ENCODE measurements at places on chromosomes 4 and X. TPM values are rescaled to one million over a fixed set of nuclear protein-coding genes. Genes with fewer than 3 reads are reported as not detected.

Gene GPR34
- total RNA-seq, result not detected

Gene RADX
- total RNA-seq, result 5.3 TPM

- peaks cover 3% of the 10 kb centered on the region for H3K36me3 ChIP-seq
- no peak overlapping the region for H3K27ac ChIP-seq
- no peaks in the 10 kb centered on the region for H3K27me3 ChIP-seq
Measured at GRCh38 chr4:138275963-138276621, 33.9 kb upstream of the SLC7A11 start.

Gene STIM2
- total RNA-seq, result 27.1 TPM

- peaks cover 10% of the 10 kb centered on the region for H3K36me3 ChIP-seq
- no peak for DNase-seq
- no peaks in the 10 kb centered on the region for H3K27me3 ChIP-seq
- H3K4me1 ChIP-seq, result no peaks in the 10 kb centered on the region
- H3K27ac ChIP-seq, result no peak overlapping the region
Measured at GRCh38 chrX:45110494-45110893, 90.2 kb downstream of the DIPK2B start.

DNA sequence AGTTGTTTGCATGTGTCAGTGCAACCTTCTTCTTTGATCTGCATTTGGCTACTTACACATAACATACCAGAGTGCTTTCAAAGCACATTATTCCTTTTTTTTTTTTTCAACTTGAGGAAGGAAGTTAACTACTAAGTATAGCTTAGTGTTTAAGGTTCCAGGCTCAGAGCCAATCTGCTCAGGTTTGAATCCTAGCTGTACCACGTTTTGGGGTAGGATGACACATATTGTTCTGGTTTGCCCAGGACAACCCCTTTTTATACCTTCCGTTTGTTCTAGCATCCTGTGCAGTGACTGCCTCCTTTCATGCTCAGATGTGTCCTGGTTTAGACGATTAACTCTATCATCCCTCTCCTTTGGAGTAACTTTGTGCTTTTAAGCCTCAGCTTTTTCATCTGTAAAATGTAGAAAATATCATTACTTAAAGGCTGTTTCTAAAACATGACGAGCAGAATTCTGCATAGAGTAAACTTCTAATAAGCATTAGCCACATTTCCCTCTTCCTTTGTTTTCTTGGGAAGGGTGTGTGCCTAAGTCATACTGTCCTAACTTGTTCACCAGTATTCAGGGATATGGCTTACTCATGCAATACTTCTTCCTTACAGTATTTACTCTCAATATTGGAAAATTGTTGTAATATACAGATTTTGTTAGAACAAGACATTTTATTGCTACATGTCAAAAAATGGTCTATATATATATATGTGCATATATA lies 281.3 kb downstream of the C4orf33 start:
- H3K36me3 ChIP-seq, result no peaks in the 10 kb centered on the region
- H3K27ac ChIP-seq, result no peak overlapping the region
- peaks cover 3% of the 10 kb centered on the region for H3K4me1 ChIP-seq
- no peak for DNase-seq

- no peaks in the 10 kb centered on the region for H3K27me3 ChIP-seq
- H3K4me3 ChIP-seq, result no peak overlapping the region
- no peak for DNase-seq
- H3K36me3 ChIP-seq, result peaks cover 10% of the 10 kb centered on the region
Measured at GRCh38 chr4:153401501-153401900, 57.0 kb downstream of the MND1 start.

DNA sequence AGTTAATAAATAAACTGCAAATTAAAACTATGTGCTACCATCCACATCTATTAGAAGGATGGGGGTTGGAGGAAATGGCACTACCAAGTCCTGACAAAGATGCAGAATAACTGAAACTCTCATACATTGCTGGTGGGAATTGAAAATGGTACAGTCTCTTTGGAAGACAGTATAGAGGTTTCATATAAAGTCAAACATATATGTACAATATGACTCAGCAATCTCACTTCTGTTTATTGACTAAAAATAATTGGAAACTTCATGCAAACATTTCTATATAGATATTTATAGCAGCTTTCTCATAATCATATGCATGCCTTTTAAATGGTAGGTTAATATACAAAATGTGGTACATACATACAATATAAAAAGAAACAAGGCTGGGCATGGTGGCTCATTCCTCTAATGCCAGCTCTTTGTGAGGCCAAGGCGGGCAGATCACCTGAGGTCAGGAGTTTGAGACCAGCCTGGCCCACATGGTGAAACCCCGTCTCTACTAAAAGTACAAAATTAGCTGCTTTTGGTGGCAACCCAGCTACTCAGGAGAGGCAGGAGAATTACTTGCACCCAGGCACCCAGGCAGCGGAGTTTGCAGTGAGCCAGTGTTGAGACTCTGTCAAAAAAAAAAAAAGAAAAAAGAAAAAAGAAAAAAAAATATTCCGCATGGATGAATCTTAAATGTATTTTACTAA lies 225.0 kb upstream of the CXXC4 start:
- no peak overlapping the region for H3K27ac ChIP-seq
- H3K4me3 ChIP-seq, result no peak overlapping the region
- peaks cover 10% of the 10 kb centered on the region for H3K27me3 ChIP-seq
- H3K36me3 ChIP-seq, result no peaks in the 10 kb centered on the region
- no peak for DNase-seq

Gene DKK2
- 15.1 TPM for total RNA-seq

GRCh38 chr4:147327322-147327721 lies 153.6 kb upstream of the EDNRA start:
- H3K4me3 ChIP-seq, result no peak overlapping the region
- peaks cover 20% of the 10 kb centered on the region for H3K4me1 ChIP-seq

- H3K36me3 ChIP-seq, result peaks cover 25% of the 10 kb centered on the region
- H3K4me1 ChIP-seq, result peaks cover 22% of the 10 kb centered on the region
- peaks cover 4% of the 10 kb centered on the region for H3K27me3 ChIP-seq
Measured at GRCh38 chr4:173334891-173335752, 964 bp upstream of the HMGB2 start.

- no peak overlapping the region for H3K27ac ChIP-seq
- no peak for DNase-seq
- H3K27me3 ChIP-seq, result peaks cover 3% of the 10 kb centered on the region
- H3K4me1 ChIP-seq, result peaks cover 13% of the 10 kb centered on the region
Measured at GRCh38 chr4:4394644-4395043, 7.7 kb downstream of the NSG1 start.

DNA sequence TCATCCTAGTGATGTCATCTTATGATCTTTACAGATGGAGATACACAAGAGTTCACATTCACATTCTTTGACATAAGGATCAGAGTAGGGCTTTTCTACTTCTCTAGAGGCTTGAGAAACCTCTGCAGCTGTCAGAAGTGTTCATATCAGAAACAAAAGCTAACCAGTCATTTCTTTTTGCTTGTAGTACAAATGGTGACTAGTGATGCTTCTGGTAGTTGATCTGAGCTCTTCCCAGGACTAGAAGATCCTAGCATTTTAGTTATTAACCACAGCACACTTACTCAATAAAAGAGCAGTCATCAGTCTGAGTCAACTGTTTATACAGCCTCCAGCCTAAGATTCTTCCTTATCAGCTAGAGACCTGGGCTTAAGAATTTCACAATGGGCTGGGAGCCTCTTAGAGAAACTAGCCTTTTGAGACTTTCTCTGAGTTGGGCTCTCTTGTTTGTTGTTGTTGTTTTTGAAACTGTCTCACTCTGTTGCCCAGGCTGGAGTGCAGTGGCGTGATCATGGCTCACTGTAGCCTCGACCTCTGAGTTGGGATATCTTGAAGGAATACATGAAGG lies 84.1 kb downstream of the TMEM164 start:
- peaks cover 17% of the 10 kb centered on the region for H3K4me1 ChIP-seq
- no peak for DNase-seq
- peak overlapping the region; percentile 58 for H3K27ac ChIP-seq
- peaks cover 12% of the 10 kb centered on the region for H3K36me3 ChIP-seq
- no peak overlapping the region for H3K4me3 ChIP-seq

- no peaks in the 10 kb centered on the region for H3K36me3 ChIP-seq
- H3K4me3 ChIP-seq, result peak overlapping the region; percentile 26
- peak overlapping the region; percentile 91 for H3K27ac ChIP-seq
- H3K4me1 ChIP-seq, result peaks cover 27% of the 10 kb centered on the region
- no peaks in the 10 kb centered on the region for H3K27me3 ChIP-seq
Measured at GRCh38 chr4:8182858-8183725, 16.0 kb upstream of the SH3TC1 start.

DNA sequence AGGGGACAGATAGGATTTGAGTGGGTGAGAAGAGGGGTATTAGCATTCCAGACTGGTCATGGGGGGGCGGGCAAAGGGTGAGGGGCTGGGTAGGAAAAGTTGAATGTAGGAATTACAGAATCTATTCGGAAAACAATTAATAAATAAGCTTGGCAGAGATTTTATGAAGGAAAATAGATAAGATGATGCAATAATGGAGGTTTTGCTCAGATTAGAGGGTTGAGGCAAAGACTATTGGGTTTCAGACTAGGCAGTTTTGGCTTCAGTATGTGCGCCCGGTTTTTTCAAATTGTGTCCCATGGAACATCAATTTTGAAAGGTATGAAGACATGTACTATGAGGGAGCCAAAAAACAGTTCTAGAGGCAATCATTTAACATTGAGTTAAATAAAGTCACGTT lies 410.6 kb downstream of the SPRY1 start:
- H3K27me3 ChIP-seq, result no peaks in the 10 kb centered on the region
- no peak overlapping the region for H3K27ac ChIP-seq
- no peak overlapping the region for H3K4me3 ChIP-seq

- no peak overlapping the region for H3K27ac ChIP-seq
- no peaks in the 10 kb centered on the region for H3K36me3 ChIP-seq
- no peaks in the 10 kb centered on the region for H3K27me3 ChIP-seq
Measured at GRCh38 chrX:123493857-123494256, 239.0 kb downstream of the THOC2 start.

Gene UGT2B15
- 2.0 TPM for total RNA-seq

DNA sequence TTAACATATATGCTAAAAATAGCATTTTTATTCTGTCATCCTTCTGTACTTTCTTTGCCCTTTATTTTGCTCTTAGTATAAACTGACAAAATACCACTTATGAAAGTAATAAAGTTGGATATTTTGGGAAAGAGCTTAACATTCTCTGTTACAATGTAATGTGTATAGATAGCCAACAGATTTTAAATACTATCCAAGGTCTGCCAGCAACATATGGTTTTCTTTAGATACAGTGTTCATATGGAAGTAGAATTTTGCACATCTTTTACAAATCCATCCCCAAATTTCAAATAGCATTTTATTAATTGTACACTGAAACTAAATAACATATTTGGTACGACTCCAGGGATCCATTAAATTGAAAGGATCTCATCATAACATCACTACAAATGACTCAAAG lies 268.6 kb upstream of the PCDH18 start:
- no peak overlapping the region for H3K27ac ChIP-seq
- H3K36me3 ChIP-seq, result no peaks in the 10 kb centered on the region
- no peaks in the 10 kb centered on the region for H3K4me1 ChIP-seq
- no peak overlapping the region for H3K4me3 ChIP-seq
- H3K27me3 ChIP-seq, result no peaks in the 10 kb centered on the region

- no peak overlapping the region for H3K4me3 ChIP-seq
- H3K27me3 ChIP-seq, result no peaks in the 10 kb centered on the region
- no peak overlapping the region for H3K27ac ChIP-seq
- DNase-seq, result no peak
Measured at GRCh38 chrX:40459571-40460158, 121.1 kb upstream of the ATP6AP2 start.

DNA sequence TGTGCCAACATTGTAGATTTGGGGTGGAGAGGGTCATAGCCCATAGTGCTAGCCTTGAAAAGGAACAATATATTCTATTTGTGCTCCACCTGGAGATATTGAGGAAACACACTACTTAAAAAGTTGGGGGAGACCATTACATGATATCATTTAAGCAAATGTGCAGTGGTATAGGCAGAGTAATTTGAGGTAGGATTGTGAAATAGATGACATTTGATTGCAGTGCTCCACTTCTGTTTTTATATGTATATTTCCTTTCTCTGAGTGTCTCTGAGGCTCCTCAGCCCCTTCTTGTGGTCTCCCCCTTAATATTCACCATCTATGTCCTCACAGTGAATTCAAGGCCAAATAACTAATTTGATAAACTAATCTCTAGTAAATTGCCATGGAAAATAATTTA lies 85.6 kb upstream of the NMU start:
- no peak for DNase-seq
- H3K36me3 ChIP-seq, result no peaks in the 10 kb centered on the region
- H3K4me3 ChIP-seq, result no peak overlapping the region
- no peaks in the 10 kb centered on the region for H3K4me1 ChIP-seq

DNA sequence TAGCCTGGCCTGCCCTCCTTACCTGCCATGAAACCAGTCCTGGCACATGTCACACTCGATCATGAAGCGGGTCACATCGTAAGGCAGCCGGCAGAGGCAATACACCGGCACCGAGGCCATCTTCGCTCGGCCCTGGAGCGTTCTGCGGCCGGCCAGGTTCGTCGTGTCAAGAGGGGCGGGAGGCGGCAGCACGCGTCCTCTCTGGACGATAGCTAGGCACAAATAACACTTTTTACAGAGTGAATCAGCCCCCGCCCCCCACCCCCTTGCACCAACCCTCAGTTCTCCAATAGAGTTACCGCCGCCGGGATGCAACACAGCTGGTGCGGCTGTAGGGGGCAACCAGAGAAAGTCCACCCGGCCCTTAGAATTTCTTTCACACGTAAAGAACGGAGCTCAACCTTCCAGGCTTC lies 1.7 kb downstream of the PHF8 start:
- peak overlapping the region; percentile 97 for H3K4me3 ChIP-seq
- peaks cover 10% of the 10 kb centered on the region for H3K4me1 ChIP-seq
- H3K27me3 ChIP-seq, result no peaks in the 10 kb centered on the region
- H3K27ac ChIP-seq, result peak overlapping the region; percentile 99
- no peaks in the 10 kb centered on the region for H3K36me3 ChIP-seq

Gene ARMCX5
- total RNA-seq, result 16.0 TPM

Gene DUSP9
- 9.5 TPM for total RNA-seq

DNA sequence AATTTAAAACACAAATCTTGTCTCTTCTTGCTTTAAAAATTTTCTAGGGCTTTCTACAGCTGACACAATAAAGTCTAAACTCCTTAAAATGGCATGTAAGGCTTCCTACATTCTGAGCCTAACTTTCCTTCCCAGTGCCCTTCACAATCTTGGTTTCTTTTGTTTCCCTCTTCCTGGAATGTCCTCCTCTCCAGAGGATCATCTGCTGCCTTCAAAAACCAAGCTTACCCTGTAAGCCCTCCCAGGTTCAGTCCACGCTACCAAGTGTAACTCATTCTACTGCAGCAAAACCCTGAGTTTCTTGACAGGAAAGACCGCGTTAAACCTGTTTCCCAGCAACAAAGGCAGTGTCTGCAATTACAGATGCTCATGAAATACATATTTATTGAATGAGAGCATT lies 91.3 kb downstream of the SHISA3 start:
- H3K4me3 ChIP-seq, result no peak overlapping the region
- H3K27me3 ChIP-seq, result peaks cover 17% of the 10 kb centered on the region
- peaks cover 8% of the 10 kb centered on the region for H3K4me1 ChIP-seq
- no peaks in the 10 kb centered on the region for H3K36me3 ChIP-seq
- H3K27ac ChIP-seq, result peak overlapping the region; percentile 4

GRCh38 chr4:59195839-59196238 lies 2004.3 kb upstream of the ADGRL3 start:
- H3K4me3 ChIP-seq, result no peak overlapping the region
- H3K4me1 ChIP-seq, result peaks cover 10% of the 10 kb centered on the region
- DNase-seq, result no peak

Gene PRRG1
- 8.2 TPM for total RNA-seq

- H3K4me3 ChIP-seq, result no peak overlapping the region
- H3K27me3 ChIP-seq, result peaks cover 3% of the 10 kb centered on the region
- peaks cover 8% of the 10 kb centered on the region for H3K4me1 ChIP-seq
Measured at GRCh38 chr4:15238720-15239119, 189.1 kb upstream of the C1QTNF7 start.

- peak overlapping the region; percentile 97 for H3K27ac ChIP-seq
- peaks cover 6% of the 10 kb centered on the region for H3K27me3 ChIP-seq
- H3K36me3 ChIP-seq, result no peaks in the 10 kb centered on the region
- peak overlapping the region; percentile 93 for H3K4me3 ChIP-seq
- DNase-seq, result peak; percentile 98
Measured at GRCh38 chr4:139177869-139178619, 1.0 kb upstream of the ELF2 start.

Gene LANCL3
- 0.59 TPM for total RNA-seq
